ENCODE measurements at places on chromosomes 6 and 20.
A peak's percentile ranks its signal among the peaks of the same experiment; 100 is the strongest.

GRCh38 chr20:48064929-48065328 lies 279.6 kb upstream of the SULF2 start:
- DNase-seq: no peak

GRCh38 chr6:12404651-12405050 lies 114.5 kb downstream of the EDN1 start:
- no peak for DNase-seq

DNA sequence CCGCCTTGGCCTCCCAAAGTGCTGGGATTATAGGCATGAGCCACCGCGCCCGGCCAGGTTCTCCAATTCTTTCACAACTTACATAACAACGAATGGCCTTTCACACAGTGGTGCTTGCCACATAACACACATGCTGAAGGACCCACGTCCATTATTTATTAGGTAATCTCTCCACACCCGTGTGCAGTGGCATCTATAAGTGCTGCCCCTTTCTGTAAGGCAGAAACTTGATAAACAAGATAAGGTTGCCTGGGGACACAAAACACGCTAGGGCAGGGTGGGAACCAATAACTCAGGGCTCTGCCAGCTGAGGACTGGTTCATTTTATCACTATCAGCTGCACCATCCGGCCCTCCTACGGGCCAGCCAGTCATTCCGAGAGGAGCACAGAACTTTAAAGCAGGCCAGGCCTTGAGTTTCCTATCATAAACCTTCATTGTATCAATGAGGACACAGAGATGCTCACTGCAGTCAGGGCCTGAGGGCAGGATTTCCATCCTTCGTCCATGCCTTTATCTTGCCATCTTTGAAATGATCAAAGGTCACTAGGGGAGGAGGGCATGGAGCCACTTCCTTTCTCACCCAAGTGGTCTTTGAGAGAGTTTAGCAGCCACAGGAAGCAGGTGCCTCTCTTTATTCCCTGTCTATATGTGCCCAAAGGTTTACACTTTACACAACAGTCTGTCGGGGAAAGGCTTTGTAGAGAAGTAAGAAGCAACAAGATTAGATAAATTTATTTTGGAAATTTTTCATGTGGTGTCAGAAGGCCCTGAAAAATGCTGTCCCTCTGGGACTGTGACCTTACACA lies 37.6 kb downstream of the GPLD1 start:
- DNase-seq: no peak

- DNase-seq: no peak
Measured at GRCh38 chr6:133609415-133610226, 279.3 kb upstream of the TCF21 start.

DNA sequence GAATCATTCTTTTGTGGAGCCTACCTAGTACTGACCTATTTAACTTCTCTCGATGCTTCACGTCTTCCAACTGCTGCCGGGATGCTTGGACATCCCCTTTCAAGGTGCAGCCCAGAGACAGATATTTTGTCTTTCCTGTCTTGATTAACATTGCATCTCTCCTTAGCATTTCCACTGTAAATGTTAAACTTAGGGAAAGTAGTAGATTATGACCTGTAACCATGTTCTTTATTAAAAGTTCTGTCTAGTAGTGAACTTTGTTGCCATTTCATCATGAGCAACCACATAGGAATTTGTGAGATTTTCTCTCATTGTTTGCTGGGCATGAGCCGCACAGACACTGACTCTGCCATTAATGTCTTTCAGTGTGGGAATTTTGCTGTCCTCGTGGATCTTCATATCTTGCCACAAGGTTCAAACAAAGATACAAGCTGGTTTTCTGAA lies 117.9 kb downstream of the JAG1 start:
- DNase-seq: no peak

DNA sequence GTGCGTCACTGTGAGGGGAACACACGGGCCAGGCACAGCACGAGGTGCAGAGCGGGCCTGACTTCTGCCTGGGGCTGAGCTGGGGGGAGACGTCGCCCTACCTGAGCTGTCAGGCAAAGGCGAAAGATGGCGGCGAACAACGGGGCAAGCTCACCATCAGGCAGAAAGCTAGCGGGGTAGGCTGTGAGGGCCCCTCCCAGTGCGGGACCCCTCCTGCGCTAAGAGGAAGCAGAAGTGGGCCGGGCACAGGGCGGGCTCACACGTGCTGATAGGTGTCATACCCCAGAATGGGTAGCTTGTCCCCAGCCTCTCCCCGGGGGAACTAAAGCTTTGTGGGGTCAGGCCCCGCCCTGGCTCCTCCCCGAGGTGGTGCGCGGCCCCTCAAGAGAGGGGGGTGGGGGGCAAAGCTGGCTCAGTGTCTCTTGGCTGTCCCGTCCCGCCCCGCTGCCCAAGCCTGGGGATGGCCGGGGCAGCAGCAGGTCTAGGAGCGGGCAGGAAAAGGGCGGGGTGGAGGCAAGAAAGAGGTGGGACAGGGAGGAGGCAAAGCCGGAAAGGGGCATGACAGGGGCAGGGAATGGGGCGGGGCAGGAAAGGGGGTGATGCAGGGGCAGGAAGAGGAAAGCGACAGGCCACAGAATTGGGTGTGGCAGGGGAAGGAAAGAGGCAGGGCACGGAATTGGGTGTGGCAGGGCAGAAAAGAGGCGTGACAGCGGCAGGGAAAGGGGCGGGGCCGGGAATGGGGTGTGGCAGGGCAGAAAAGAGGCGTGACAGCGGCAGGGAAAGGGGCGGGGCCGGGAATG lies 14.7 kb downstream of the UCKL1 start:
- DNase-seq: no peak

GRCh38 chr20:20407891-20408805 lies 40.2 kb downstream of the INSM1 start:
- DNase-seq: peak; percentile 76

DNA sequence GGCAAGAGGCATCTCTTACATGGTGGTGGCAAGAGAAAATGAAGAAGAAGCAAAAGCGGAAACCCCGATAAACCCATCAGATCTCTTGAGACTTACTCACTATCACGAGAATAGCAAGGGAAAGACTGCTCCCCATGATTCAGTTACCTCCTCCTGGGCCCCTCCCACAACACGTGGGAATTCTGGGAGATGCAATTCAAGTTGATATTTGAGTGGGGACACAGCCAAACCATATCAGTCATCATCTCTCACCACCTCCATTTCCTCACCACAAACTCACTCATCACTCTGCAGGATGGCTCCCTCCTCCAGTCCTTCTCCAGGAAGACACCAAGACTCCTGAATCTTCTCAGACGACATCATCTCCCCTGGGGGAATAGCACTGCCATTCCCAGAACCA lies 25.8 kb upstream of the SLC16A10 start:
- DNase-seq: no peak

GRCh38 chr20:46377518-46377917 lies 28.9 kb downstream of the ELMO2 start:
- no peak for DNase-seq

GRCh38 chr6:135617222-135617621 lies 119.7 kb upstream of the AHI1 start:
- no peak for DNase-seq

- DNase-seq: peak; percentile 52
Measured at GRCh38 chr20:63381781-63382431, 20.8 kb upstream of the CHRNA4 start.

GRCh38 chr20:13220194-13220903 lies 725 bp upstream of the ISM1 start:
- DNase-seq: peak; percentile 61

DNA sequence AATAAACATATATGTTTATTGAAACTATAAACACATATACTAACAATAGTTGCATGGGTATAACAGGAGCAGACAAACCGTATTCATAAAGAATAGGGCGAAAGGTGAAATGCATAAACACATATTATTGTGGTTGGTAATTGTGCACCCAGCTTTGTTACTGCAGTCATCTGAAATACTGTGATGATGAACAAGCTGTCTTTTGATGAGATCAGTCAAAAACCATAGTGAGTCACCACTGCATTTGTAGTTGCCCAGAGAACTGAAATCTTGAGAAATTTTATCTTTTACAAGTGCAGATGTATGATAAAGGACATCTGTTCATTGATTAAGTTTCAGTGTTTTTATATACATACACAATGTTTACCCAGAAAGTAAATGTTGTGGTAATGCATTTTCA lies 133.7 kb downstream of the MYO6 start:
- DNase-seq: no peak

DNA sequence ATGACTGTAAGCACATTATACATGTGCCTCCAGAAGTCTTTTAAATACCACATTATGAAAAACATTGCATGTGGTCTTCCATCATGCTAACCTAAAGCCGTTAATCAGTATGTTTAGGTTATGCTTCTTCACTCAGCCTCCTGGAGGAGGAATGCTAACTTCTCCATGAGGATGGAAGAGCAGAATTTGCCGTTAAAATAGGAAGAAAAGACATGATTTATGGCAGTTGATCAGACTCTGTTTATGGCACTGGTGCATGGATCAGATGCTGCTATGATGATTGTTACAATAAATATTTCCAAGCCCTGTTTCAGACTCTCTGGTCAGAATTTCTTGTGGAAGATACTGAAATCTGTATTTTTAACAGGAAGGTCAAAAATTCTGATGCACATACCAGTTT lies 31.7 kb downstream of the MAP3K4 start:
- DNase-seq: no peak

GRCh38 chr20:20992686-20993360 lies 113.3 kb downstream of the LINC00237 start:
- peak; percentile 85 for DNase-seq

GRCh38 chr20:58065508-58066361 lies 162.7 kb downstream of the ANKRD60 start:
- DNase-seq: no peak

- no peak for DNase-seq
Measured at GRCh38 chr6:88013015-88013414, 34.6 kb upstream of the SPACA1 start.

GRCh38 chr20:62685781-62686555 lies 22.7 kb upstream of the NTSR1 start:
- peak; percentile 91 for DNase-seq

DNA sequence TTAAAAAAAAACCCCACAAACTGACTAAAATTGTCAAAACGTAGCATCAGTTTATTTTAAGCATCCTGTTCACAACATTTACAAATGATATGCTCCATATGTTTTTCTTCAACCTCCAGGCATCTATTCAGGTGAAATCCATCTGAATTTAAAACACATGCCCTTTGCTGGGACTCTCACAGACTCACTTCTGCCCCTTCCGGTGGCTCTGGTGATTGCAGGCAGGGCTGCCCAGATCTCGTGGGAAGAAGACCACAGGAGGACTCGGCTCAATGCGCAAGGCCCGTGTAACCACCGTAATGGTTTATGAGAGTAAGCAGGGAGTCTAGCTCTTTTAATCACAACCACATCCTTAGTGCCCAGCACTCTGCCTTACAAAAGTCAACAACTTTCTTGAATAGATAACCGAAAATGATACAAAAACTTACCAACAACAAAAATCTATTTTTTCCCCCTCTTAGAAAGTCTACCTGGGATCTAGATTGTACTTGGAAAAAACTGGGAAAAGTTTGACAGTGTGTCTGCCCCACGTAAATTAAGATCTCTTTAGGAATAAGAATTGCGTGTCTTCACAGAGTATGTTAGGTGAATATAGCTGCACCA lies 139.1 kb downstream of the KIF16B start:
- DNase-seq: peak; percentile 72

- no peak for DNase-seq
Measured at GRCh38 chr20:56440346-56441007, 27.9 kb upstream of the RTF2 start.

DNA sequence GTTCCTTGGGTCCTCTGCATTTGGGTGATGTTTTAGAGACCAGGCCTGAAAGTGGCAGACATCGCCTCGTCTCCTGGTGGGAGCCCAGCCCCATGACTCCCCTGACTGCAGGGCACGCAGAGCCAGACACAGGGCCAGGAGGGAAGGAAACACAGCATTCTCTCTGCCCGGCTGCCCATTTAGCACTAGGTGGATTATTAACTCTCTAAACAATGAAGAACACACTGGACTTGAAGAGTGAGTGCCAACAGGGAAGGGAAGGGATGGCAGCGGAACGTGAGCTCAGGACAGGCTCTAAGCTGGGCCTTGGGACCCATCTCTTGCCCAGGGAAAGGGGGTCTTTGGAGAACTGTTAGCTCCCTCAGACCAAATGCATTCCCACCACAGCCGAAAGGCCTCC lies 80.4 kb downstream of the TBXT start:
- no peak for DNase-seq

- no peak for DNase-seq
Measured at GRCh38 chr6:25637960-25638434, 14.0 kb upstream of the SCGN start.

DNA sequence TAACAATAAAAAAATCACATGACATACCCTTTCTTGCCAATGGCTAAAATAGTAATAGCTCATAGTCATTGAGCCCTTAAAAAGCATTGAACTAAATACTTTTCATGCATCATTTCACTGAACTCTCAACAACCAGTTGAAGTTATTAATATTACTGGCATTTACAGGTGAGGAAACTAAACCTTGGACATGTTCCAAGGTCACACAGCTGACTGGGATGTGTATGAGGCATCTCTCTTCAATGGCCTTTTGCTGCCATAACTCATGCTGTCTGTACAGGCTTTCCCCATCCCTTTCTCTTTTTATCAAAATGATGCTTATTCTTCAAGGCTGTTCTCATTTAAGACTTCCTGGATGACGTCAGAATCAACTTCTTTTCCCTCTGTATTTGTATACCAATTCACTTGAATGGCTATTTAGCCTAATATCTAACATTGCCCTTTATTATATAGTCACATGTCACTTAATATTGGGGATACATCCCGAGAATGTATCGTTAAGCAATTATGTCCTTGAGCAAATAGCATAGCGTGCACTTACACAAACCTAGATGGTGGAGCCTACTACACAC lies 476.4 kb downstream of the KIF16B start:
- no peak for DNase-seq

GRCh38 chr20:49396230-49396629 lies 86.2 kb downstream of the KCNB1 start:
- no peak for DNase-seq

DNA sequence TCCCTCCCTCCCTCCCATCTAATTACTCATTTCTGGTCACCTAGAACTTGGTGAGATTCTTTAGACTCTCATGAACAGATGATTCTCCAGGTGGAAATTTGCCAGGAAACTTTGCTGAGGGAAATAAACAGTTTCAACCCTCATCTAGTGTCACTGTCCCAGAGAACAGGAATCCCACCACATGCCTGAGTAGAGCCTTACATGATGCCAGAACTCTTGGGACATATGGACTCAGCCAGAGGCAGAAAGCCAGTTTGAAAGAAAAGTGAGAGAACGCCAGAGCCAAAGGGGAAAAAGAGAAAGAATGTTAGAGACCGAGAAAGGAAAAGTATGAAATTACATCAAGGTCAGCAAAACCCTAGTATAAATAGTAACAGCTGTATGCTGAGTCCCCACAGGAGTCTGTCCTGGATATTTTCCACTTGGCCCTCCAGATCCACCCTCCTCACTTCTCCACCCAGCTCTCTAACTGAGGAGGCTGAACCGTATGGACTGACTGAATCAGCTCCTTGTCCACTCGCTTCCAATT lies 127.5 kb upstream of the COL21A1 start:
- DNase-seq: no peak
